ENCODE measurements at places on chromosomes 16 and 17.
A peak's percentile ranks its signal among the peaks of the same experiment; 100 is the strongest.

DNA sequence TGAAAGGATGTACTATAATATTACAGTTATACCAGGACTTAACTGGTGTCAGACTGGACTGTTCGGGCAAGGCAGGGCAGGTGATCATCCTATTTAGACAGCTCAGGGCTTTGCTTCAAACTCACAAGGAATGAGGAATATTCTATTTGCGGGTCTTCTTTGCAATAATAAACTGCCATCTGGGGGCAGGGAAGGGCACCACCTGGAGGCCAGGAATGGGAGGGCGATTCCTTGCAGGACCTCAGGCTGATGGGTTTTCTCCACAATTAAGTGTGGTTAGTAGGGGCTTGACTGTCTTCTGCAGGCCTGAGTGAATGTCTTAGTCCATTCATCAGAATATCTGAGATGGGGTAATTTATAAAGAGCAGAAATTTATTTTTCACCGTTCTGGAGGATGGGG, 424.1 kb downstream of the CA10 start:
- DNase-seq = no peak

GRCh38 chr17:30234964-30235363, 533 bp downstream of the SLC6A4 start:
- no peak for DNase-seq

GRCh38 chr17:70938336-70938735, 769.0 kb downstream of the KCNJ2 start:
- DNase-seq = no peak

DNA sequence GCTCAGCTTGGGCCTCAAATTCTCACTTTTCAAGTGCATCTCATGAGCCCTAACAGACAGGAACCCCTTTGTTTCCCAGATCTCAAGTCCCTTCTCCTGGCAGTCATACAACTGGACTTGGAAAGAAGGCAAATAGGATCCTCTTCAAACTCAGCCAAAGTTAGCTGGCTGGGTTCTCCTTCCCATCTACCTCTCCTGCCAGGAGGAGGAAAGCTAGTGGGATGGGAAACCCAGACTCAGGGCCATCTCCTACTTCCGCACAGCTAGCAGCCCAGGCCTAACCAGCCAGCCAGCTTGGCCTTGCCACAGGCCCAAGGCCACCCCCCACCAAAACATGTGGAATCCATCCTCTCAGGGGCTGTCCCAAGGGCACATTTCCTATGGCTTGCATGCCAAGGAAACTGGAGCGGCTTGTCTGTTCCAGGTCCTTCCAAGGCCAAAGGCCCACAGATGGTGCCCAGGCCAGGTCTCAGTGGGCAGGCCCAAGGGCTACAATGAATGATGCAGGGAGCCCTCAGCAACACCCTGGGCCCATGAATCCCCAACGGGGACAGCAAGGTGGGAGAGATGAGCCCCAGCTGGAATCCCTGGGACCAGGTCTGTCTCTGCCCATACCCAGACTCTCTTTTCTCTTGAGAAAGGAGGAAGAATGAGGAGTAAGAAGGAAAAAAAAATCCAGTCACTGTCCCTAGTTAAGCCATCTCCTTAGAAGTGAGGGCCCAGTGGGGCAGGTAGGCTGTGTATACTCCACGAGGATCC, 1.7 kb downstream of the SMARCD2 start:
- DNase-seq = peak; percentile 11

- DNase-seq = no peak
Measured at GRCh38 chr16:27441998-27442397, 40.0 kb downstream of the IL21R start.

- DNase-seq = no peak
Measured at GRCh38 chr17:20066253-20066652, 57.1 kb downstream of the SPECC1 start.

GRCh38 chr17:12773153-12773552, 16.1 kb upstream of the ARHGAP44 start:
- DNase-seq = no peak

- DNase-seq = no peak
Measured at GRCh38 chr17:39077252-39077651, 74.2 kb downstream of the PLXDC1 start.
